ENCODE measurements at places on chromosomes 12 and 14.

DNA sequence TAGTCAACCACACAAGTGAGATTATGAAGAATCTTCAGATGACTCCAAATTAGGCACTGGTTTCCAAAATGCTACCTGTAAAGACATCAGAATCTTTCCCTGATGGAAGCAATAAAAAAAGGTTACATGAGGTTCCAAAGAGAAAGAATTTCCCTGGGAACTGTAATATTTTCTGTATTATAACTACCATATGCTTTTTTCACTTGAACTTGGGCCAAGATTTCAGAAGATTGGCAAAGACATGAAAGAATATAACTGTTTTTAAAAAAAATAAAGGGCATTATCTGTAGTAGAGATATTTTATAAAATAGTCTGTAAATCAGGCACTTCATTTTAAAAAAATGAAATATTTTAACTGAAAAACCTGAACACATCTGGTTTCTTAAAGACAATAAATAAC, 12.9 kb downstream of the HECTD1 start:
- DNase-seq, result no peak

- DNase-seq, result no peak
Measured at GRCh38 chr12:6343518-6343917, 1.6 kb upstream of the TNFRSF1A start.

- DNase-seq, result no peak
Measured at GRCh38 chr12:125684968-125685790, 619.9 kb downstream of the AACS start.

DNA sequence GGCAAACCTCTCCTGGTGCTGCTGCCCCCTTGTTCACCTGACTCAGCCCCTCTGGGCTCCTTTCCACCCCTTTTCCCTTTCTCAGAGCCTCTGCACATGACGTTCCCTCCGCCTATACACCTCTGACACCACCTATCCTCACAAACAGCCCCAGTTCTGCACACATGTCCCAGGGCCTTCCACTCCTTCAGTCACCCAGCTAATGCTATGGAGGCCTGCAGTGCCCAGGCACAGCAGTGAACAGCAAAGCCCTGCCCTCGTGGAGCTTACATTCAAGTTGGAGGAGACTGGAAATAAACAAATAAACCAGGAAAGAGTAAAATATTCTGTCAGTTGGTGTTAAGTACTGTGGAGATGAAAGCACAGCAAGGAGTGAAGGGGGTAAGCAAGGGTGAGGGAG, 38.5 kb upstream of the MDM1 start:
- DNase-seq, result no peak

GRCh38 chr12:119393677-119394076, 59.1 kb downstream of the CCDC60 start:
- DNase-seq, result no peak

GRCh38 chr14:104082807-104083206, 2.7 kb upstream of the ASPG start:
- DNase-seq, result no peak

DNA sequence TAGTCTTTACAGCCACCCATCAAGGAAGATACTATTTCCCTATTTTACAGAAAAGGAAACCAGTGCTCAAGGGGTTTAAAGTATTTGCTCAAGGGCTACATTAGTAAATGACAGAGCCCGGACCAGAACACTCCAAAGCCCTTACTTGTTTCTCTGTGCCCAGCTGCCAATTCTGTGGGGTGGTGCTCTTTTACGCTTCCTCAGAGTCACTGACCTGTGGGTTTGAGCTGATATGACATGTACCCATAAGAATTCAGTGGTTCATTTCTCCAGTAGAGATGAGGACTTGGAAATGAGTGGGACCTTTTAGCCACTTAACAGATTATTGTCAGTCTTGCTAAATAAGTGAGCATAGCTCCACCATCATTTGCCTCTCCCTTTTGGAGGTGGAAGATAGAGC, 37.4 kb upstream of the NKX2-8 start:
- no peak for DNase-seq

DNA sequence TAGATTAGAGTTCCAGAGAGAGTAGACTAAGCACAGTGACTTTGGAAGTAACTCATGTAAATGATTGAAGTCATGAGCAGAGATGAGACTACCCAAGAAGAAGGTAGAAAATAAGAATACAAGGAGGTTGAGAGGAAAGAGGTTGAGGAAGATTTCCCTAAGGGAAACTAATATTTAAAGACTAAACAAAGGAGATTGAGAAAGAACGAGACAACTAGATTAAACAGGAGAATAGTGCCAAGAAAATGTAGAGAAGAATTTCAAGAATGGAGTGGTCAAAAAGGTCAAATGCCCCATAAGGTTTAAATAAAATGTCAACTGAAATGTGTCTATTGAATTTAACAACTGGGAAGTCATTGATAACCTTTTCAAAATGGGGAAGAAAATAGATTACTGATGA, 59.0 kb downstream of the RPS29 start:
- DNase-seq, result no peak

DNA sequence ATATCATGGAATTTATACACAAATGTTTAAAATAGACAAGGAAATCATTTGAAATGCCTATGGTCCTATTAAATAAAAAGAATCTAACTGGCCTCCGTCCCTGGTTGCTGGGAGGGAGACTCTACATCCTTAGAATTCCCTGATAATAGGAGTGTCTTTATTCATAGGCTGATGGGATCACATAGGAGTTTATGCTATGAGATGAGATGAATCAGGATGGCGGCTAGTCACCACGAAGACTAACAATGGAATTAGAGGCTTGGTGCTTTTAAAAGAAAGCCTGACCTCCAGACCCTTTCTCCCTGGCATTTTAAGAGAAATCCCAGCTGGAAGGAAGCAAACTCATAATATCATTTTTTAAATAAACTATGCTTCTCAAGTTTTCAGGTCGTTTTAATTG, 69.7 kb downstream of the SEC23A start:
- DNase-seq, result no peak

DNA sequence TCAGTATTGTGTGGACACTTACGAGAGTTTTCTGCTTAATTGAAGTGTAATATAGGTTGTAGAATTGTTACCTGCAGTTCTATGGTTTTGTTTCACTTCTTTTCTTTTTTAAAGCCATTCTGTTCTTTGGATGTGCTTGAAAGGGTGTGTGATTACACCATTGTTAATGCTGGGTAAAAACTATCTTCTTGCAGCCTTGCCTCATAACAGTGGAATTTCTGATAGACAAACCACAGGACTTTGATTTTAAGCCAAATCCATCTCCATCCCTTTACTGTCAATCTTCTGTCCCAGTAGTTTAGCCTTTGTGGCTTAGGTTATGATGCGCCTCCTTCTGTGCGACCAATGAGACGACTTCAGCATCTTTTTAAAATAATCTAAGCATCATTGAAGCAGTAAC, 182.3 kb downstream of the PELI2 start:
- DNase-seq, result no peak

DNA sequence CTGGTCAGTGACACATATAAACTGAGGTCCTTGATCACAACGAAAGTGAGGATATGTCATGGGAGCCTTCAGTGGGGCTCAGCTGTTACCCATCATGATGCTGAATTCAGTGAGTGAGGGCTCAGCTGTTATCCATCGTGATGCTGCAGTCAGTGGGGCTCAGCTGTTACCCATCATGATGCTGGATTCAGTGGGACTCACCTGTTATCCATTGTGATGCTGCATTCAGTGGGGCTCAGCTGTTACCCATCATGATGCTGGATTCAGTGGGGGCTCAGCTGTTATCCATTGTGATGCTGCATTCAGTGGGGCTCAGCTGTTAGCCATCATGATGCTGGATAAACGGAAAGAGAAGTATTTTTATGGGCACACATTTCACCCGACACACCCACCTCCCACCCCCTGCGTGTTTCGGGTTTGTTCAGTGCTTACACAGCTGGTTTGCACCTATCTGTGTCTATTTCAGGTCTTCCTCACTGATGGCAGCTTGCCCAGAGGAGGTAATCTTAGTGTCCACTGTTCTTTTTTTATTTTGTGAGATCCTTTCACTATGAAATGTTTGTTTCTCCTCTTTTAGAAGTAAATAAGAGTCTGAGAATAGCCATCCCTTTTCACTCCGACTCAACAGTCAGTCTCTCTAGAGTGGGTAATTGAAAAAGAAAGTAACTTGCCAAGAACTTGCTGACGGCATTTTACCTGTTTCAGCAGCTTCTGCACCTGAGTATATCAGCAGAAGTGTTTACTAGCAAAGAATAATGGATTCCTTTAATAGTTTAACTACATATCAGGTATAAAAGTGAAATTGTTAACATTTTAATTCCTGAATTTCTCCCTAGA, 183.0 kb downstream of the ERC1 start:
- no peak for DNase-seq

- DNase-seq, result no peak
Measured at GRCh38 chr12:109597414-109597794, 23.8 kb downstream of the MVK start.

- no peak for DNase-seq
Measured at GRCh38 chr12:108241986-108242703, 97.0 kb downstream of the CMKLR1 start.

GRCh38 chr14:31229009-31229408, 21.4 kb upstream of the HECTD1 start:
- DNase-seq, result no peak

DNA sequence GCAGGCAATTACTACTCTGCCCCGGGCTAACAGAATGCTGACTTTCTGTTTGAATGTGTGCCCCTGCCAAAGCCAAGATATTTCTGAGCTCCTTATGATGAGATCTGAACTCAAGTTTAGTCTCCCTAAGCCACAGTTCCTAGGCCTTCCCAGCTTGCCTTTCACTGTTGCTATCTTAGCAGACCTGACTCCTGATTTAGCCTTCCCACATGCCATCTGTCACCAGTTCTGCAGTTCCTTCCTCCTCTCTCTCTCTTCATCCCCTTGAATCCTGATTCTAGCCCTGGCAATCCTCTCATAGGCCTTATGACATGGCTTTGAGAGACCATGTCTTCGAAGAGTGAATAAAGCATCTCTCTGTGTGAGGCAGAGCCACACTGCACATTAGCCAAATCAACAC, 12.5 kb upstream of the SAMD4A start:
- no peak for DNase-seq

GRCh38 chr14:74595006-74595735, 16.9 kb downstream of the LTBP2 start:
- DNase-seq, result no peak

DNA sequence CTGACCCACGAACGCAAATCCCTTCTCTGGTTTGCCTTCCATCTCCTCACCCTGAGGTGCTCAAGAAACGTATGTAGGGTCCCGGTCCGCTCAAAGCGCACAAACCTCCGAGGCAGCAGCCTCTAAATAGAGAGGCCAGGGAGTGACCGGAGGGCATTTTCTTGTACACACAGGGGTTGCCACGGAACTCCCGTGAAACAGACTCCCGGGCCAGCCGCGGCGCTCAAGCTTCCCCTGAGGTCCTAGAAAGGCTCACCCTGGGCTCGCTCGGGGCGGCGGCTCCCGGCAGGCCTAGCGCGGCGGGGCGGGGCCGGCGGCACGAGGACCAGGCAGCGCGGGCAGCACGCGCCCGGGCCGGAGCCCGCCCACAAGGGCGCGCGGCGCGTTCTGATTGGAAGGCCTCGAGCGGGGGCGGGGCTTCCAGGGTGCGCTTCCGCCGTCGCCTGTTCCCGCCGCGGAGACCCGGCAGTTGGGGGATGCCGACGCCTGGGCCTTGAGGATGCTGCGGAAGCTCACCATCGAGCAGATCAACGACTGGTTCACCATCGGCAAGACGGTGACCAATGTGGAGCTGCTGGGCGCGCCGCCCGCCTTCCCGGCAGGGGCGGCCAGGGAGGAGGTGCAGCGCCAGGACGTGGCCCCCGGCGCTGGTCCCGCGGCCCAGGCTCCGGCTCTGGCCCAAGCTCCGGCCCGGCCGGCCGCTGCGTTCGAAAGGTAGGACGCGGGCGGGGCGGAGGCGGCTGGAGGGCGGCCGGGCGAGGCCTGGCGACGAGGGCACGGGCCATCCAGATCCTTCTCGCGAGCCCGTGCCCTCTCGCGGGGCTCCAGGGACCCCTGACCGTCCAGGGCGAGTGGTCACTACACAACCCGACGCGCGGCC, at the start of gene TDRD9:
TDRD9 (plus strand) TSS at position 446 of the 880 bp plus-strand sequence; CDS start at position 500, 54 bp downstream.
- DNase-seq, result no peak

DNA sequence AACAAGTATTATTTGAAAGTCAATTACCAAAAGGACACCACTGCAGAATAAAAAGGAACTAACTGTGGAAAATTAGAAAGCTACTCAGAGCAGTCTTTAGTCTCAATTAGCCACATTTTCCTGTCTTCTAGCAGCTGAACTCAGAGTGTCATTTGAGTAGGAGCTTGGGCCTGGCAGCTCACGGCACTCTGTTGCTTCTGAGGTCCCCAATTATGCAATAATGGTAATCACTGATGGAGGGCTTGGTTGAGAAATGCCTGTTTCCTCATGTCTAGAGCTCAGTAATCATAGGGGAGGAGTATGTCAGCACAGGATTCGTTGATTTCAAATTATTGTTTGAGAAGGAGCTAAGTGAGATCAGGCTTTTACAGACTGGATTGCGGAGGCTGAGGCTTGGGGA, 108.6 kb downstream of the VRK1 start:
- DNase-seq, result no peak

- DNase-seq, result no peak
Measured at GRCh38 chr14:69331206-69331605, 66.9 kb downstream of the ERH start.

DNA sequence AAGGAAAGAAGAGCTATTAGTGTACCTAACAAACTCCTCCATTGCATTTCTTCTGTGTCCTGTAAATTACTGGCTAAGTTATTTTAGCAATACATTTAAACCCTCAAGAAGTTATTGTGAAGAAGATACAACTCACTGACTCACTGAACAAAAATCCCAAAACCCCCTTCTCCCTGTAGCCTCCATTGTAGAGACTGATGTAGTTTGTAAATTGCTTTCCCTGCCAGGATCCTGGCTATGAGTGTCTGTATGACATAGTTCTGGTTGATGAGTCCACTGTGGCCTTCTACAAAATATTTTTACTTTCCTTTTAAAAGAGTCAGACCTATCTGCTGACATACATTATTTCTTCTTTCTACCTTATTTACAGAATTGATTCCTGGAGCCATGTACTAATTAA, 155.6 kb downstream of the SLC6A15 start:
- no peak for DNase-seq

- no peak for DNase-seq
Measured at GRCh38 chr14:67567654-67568053, 32.4 kb downstream of the PIGH start.

- DNase-seq, result no peak
Measured at GRCh38 chr14:100586403-100587085, 673 bp downstream of the BEGAIN start.
